Activated naive CD4-positive, alpha-beta T cell treated with anti-CD3 and anti-CD28 coated beads, Interleukin-2, amount 10 ng/mL, durations not matched to agents 7 days and 5 days (primary cell): ENCODE measurements at places on chromosomes 6 and 20.

GRCh38 chr6:43886717-43887339, 116.8 kb downstream of the VEGFA start:
- H3K27me3 ChIP-seq, result peaks cover 49% of the 10 kb centered on the region
- no peak overlapping the region for H3K27ac ChIP-seq
- H3K36me3 ChIP-seq, result no peaks in the 10 kb centered on the region
- H3K4me1 ChIP-seq, result peaks cover 4% of the 10 kb centered on the region
- no peak for DNase-seq

DNA sequence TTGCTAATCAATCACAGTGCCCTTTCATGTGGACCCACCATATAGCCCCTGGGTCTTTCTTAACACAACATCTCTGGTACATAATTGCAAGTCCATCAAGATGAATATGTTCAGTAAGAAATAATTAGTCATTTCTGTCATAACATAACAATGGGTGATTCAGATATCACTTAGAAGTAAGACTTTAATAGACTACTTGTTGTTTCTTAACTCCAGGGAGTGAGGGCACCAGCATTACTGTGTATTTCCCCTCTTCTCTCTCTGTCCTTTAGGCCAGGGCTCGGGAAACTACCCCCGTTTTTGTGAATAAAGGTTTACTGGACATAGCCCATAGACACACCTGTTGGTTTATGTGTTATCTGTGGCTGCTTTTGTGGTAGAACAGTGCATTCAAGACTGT, 123.5 kb downstream of the SLC24A3 start:
- no peak overlapping the region for H3K4me3 ChIP-seq
- no peaks in the 10 kb centered on the region for H3K4me1 ChIP-seq
- H3K27me3 ChIP-seq, result no peaks in the 10 kb centered on the region
- no peaks in the 10 kb centered on the region for H3K36me3 ChIP-seq

GRCh38 chr6:125804264-125804663, 13.5 kb downstream of the NCOA7 start:
- no peak for DNase-seq
- peaks cover 26% of the 10 kb centered on the region for H3K36me3 ChIP-seq
- no peak overlapping the region for H3K27ac ChIP-seq
- peaks cover 43% of the 10 kb centered on the region for H3K4me1 ChIP-seq

DNA sequence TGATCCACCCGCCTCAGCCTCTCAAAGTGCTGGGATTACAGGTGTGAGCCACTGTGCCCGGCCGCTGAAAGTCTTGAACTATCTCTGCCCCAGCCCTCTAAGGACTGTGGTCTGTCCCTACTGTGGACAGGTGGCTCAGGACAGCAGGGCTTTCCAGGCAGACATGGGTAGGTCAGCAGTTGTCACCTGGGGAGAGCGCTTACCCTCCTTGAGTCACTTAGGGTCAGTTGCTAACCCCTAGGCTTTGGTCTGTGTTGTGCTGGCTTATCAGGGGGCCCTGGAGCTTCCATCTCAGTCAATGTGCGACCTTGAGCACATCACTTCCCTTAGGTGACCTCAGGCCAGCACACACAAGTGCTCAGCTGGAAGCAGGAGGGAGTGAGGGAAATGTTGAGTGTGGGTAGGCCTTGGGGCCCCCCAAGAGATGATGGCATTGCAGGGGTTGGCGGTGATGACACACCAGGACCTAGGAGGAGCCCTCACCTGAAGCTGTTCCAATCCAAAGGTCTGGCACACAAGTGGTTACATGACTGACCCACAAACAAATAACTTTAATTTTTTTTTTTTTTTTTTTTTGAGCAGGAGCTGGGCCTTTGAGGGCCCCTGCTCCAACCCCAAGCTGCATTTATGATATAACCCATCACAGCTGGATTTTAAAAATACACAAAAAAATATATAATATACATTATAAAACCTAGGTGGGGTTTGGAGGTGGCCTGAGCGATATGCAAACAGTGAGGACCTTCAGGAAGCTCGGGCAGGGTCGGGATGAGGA, 5.1 kb downstream of the RPL10A start:
- H3K27me3 ChIP-seq, result peaks cover 6% of the 10 kb centered on the region
- H3K4me3 ChIP-seq, result no peak overlapping the region
- peaks cover 40% of the 10 kb centered on the region for H3K36me3 ChIP-seq

DNA sequence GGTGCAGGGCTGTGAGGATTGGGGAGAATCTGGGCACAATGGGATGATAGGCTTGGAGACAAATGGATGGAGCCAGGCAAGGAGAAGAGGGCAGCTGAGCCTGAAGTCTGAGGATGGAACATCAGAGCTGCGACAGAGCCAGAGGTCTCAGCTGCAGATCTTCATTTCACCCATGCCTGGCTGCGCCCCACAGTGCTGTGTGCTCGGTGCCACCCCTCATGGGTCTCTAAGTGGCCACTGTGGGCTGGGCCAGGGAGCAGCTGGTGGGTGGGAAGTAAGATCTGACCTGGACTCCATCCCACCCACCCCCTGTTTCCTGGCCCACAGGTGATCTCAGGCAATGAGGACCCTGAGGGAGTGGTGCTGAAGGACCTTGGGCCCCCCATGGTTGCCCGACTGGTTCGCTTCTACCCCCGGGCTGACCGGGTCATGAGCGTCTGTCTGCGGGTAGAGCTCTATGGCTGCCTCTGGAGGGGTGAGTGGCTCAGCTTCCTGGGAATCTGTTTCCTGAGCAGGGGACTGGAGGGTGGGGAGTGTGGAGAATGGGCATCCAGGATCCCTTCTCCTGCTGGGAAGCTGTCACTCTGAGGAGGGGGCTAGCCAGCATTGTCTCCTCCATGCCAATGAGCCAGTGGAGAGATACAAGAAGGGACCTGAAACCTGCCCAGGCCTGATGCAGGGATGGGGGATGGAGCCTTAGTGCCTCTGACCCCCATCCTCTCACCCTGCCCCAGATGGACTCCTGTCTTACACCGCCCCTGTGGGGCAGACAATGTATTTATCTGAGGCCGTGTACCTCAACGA, 6.5 kb downstream of the DDR1 start:
- peaks cover 20% of the 10 kb centered on the region for H3K27me3 ChIP-seq
- H3K4me3 ChIP-seq, result no peak overlapping the region
- H3K4me1 ChIP-seq, result peaks cover 8% of the 10 kb centered on the region
- no peak overlapping the region for H3K27ac ChIP-seq
- no peak for DNase-seq
- H3K36me3 ChIP-seq, result no peaks in the 10 kb centered on the region

GRCh38 chr6:75098709-75099108, 107.1 kb downstream of the COL12A1 start:
- no peaks in the 10 kb centered on the region for H3K4me1 ChIP-seq
- H3K4me3 ChIP-seq, result no peak overlapping the region
- no peaks in the 10 kb centered on the region for H3K36me3 ChIP-seq

- H3K36me3 ChIP-seq, result no peaks in the 10 kb centered on the region
- no peak for DNase-seq
- H3K4me1 ChIP-seq, result peaks cover 20% of the 10 kb centered on the region
- peaks cover 50% of the 10 kb centered on the region for H3K27me3 ChIP-seq
These were observed 2.0 kb downstream of the ADGRB3 start for GRCh38 chr6:68637071-68637470.

GRCh38 chr20:20664795-20665589, 47.5 kb downstream of the RALGAPA2 start:
- peak; percentile 22 for DNase-seq
- H3K36me3 ChIP-seq, result peaks cover 4% of the 10 kb centered on the region
- no peak overlapping the region for H3K27ac ChIP-seq
- no peaks in the 10 kb centered on the region for H3K27me3 ChIP-seq
- H3K4me3 ChIP-seq, result no peak overlapping the region

- peak; percentile 50 for DNase-seq
- H3K4me1 ChIP-seq, result peaks cover 37% of the 10 kb centered on the region
- H3K4me3 ChIP-seq, result no peak overlapping the region
- no peak overlapping the region for H3K27ac ChIP-seq
These were observed 2.5 kb downstream of the MYMX start for GRCh38 chr6:44219053-44219814.
